Thoracic aorta endothelial cell (primary cell): ENCODE measurements at places on chromosomes 13 and 19. TPM values are rescaled to one million over a fixed set of nuclear protein-coding genes. Genes with fewer than 3 reads are reported as not detected.

Gene C19orf81
- total RNA-seq, result 0.40 TPM in 1 of 2 replicates, not detected in the other

Gene TICAM1
- total RNA-seq, result 3.9 and 5.5 TPM in 2 replicates

Gene KLK5
- total RNA-seq, result not detected in 2 replicates

Gene STK24
- 132 and 151 TPM in 2 replicates for total RNA-seq

Gene AP2S1
- total RNA-seq, result 179 and 185 TPM in 2 replicates

Gene PLIN4
- under 0.01 TPM in 1 of 2 replicates, not detected in the other for total RNA-seq

Gene PTH2
- not detected in 2 replicates for total RNA-seq
